T-helper 2 cell (primary cell): ENCODE measurements at places on chromosomes 12 and 14.

GRCh38 chr14:50523271-50524041 lies 8.9 kb downstream of the MAP4K5 start:
- no peak for DNase-seq

DNA sequence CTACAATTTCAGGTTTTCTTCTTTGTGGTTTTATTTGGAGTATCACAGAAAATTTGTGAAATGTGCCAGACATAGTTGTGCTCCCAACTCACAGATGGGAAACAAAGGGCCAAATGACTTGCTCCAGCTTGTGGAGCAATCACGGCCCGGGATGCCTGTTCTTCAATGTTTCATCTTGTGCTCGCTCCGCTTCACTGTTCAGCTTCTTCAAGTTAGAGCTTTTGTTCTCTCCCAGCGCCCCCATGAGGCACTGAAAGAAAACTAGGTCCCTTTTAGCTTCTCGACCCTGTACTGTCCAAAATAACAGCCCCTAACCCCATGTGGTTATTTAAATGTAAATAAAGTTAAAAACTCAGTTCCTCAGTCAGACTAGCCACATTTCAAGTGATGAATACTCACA lies 187.9 kb upstream of the STXBP6 start:
- DNase-seq: no peak

DNA sequence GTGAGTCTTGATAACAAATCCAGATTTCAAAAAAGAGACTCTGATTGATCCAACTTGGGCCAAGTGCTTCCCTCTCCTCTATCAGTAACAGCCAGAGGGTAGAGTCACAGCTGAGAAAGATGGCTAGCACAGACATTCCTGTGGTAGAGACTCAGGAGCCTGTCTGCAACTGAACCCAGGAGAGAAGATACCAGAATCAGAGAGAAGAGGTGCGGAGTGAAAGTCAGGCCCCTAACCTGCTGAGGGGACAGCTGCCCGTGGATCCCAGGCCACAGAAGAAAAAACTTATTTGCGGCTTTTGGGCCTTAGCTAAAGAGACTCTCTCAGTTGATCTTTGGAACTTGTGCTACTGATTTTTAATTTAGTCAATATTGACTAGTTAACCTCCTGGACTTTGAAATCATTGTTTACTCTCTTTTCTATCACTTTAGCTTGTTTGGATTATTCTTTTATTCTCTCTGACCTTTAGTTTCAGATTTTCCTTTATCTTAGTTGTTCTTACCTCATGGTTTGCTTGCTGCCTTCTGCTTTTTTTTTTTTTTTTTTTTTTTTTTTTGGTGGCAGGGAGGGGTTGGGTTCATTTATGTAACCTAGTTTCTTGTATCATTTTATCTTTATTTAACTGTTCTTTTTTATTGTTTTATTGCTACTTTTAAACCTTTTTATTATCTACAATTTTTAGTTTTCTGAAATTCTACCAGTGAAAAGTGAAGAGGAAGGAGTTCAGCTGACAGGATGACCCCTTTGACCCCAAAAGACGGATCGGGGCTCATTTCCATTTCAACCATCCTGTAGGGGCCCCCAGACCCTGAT lies 154.9 kb upstream of the KRR1 start:
- DNase-seq: no peak

DNA sequence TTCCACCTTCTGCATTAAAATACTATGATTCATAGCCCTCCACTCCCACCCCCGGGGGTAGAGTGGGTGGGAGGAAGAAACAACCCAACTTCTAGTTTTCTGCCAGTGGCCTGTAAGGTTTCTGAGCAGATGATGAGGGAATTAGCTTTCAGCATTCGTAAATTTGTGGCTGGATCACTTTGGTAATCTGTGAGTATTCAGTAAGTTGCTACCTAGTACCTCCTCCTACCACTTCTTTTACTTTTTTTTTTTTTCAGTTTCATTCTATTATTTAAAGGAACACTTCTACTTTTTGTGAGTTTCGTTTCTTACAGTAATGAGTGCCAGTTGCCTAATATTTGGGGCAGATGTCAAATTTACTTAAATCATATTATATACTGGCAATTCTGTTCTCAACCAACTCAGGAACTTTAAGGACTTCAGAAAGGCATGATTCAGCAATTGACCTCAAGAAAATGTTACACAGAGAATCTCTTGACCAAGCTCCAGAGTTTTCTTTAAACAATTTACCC lies 42.4 kb upstream of the EMP1 start:
- DNase-seq: no peak

DNA sequence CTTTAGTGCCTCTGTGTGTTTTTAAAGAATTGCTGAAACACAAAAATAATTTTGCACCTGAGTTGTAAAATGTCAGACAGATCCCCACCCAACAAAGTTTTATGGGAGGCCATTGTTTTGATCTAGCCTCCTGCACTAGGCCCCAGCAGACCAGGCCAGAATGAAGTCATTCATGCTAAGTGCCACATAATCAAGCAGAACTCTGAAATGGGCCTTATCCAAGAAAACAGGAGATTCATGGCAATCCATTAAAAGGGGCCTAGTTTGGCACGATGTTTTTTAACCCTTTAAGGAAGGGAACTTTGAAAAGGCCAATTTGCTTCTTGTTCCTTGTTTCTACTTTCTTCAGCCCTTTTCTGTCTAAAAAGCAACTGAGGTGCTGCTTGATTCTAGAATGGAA lies 260.9 kb downstream of the ITPR2 start:
- no peak for DNase-seq

DNA sequence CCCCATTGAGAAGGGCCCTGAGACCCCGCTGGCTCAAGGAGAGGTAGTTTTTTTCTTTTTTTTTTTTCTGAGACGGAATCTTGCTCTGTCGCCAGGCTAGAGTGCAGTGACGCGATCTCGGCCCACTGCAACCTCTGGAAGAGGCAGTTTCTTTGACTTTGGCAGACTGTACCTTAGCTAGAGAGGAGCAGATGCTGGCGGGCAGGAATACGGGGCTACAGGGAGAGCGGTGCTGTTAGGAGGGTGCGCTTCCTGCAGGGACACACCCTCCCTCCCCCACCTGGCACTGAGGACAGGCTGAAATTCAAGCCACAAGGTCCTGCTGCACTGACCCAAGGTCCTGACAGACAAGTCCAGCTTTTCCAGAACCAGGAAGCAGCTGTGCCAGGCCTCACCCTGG lies 32.2 kb upstream of the NUDT14 start:
- no peak for DNase-seq

DNA sequence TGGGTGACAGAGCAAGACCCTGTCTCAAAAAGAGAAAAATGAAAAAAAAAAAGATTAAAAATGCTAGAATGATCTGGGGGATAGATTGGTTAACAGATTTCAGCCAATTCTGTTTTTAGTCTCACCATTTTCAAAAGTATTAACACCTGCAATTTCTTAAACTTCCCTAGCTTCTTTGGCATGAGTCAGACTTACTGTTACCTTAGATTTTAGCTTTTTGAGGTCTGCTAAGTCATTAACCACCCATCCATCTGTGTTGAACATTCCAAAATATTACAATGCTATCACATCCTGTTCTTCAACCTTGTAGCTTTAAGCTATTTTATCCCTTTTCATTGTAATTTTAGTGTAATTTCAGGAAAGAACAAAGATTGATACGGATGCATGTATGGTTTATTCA lies 59.3 kb downstream of the PPP1R13B start:
- DNase-seq: no peak

DNA sequence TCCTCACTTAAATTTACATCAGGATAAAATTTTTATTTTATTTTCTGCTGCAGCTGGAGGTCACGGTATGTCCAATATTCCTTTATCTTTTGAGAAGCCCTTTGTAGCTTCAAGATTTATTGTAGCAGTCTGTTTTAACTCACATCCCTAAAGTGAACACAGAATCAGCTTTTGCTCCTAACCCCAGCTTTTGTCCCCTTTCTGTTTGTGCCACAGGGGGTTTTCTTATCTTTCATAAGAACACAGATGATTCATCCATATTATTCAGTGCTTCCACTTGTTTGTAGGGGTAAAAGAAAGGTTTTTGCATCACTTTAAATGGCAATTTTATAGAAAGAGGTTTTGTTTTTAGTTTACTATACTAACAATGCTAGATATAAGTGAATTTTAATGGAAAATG lies 21.8 kb upstream of the PIK3C2G start:
- DNase-seq: no peak

- no peak for DNase-seq
Measured at GRCh38 chr14:73133795-73134194, 2.5 kb upstream of the PSEN1 start.

DNA sequence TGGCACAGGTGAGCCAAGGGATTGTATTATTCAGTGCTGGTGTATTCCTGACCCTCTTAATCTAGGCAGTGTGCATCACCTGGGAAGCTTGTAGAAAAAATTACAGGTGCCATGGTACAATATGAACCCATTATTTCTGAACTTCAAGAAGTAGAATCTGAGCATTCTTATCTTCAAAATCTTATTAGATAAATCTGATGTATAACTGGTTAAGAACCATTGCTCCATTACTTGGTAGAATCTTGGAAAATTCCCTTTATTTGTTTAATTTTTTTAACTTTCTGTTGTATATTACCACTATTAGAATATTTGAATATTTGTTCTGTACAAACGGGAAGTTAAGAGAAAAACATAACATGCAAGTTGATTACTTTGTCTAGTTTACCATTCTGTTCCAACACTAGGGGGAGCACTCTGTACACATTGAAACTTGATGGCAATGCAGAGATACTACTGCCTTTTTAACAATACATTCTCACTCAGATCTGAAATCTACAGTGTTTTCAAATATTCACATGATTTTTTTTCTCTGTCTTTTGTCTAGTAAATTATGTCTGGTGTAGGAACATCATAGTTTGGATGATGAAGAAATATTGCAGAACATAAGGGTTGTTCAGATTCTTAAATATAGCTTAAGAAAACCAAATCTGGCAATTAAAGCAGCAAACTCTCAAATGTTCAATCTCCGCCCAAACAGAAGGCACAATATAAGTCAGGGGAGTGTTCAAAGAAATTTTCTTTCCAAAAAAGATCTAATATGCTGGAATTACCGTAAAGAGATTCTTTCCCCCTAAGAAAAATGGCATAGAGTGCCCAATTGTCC lies 196.6 kb downstream of the PCNX1 start:
- peak; percentile 9 for DNase-seq

DNA sequence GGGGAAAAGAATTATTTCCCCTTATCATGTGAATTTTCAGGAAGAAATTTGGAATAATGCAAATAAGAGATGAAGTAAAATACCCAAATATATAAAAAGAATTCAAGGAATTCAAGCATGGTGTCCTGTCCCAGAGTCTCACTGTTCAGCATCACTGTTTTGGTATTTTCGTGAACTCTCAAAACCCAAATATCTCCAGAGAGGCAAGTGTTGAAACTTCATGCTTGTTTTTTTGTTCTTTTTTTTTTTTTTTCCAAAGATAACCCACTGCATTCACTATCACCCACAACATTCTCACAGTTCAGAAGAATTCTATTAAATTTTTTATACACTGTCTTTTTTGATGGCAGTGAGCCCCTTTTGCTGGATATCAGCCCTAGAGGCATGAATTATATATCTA lies 354.9 kb downstream of the DIO2 start:
- DNase-seq: no peak

GRCh38 chr12:88313554-88313953 lies 171.4 kb downstream of the TMTC3 start:
- no peak for DNase-seq

GRCh38 chr14:37591941-37592481 lies 3.0 kb downstream of the FOXA1 start:
- DNase-seq: no peak

DNA sequence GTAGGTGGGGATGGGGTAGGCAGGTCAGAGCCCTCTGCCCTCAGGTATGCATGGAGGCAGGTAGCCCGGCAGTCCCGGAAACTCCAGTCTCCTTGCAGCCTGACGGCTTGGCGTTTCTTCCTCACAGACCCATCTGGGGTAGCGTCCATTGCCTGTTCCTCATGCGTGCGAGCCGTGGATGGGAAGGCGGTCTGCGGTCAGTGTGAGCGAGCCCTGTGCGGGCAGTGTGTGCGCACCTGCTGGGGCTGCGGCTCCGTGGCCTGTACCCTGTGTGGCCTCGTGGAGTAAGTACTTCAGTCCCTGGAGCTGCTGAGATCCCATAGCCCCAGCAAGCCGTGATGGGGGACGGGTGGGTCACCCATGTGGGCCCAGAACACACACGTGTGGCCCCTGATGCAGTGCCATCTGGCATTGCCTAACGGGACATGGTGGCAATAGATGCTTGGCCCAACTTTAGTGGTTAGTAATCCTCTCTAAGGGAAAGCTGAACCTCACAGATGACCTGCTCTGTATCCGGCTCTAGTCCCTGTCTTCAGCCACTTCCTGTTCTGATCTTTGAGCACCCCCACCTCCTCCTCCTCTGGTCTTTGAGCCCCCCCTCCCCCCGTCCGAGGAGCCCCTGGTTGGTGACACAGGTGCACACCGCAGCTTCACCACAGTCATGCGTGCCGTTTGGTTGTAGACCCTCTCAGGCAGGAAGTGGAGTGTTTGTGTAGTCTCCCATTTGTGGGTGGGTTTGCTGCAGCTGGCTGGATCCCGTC lies 3.7 kb downstream of the SIVA1 start:
- no peak for DNase-seq

DNA sequence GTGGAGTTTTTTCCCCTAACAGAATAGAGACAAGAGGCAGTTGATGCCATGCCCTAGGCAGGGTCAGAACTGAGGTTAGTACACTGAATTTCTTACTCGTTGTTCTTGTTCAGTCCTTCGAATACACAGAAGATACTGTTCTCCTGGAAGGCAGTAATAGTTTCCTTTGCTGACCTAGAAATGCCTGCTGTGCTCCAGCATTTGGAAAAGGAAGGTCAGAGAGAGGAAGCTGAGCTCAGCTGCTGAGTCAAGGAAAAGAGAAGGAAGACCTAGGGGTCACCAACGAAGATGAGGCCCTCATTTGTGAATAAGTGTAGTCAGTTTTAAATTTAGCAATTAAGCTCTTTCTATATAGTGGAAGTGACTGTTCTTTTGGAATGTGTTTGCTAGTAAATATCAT lies 100.1 kb downstream of the CRADD start:
- DNase-seq: no peak

- no peak for DNase-seq
Measured at GRCh38 chr12:6532927-6533652, 1.2 kb upstream of the GAPDH start.

DNA sequence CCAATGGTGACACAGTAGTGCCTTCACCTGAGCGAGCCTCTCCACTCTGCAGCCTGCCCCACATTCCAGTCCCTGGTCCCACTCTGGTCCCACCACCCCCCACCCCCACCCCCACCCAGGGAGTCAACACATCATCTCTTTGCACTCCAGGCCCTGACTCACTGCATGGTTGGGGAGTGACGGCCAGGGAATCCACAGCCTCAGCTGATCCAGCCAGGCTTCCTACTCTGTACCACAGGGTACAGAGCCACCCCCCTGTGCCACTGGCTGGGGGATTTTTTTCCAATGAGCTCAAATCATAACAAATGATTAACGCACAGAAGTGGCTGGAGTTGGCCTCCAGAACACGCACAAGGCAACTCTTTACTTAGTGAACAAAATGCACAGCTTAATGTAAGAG lies 233.7 kb downstream of the NTF3 start:
- no peak for DNase-seq

GRCh38 chr12:92378682-92379479 lies 233.2 kb upstream of the BTG1 start:
- DNase-seq: no peak
